ENCODE measurements at places on chromosomes 13 and 19.

- no peak for DNase-seq
Measured at GRCh38 chr13:99322297-99323103, 15.3 kb upstream of the GPR183 start.

- DNase-seq, result no peak
Measured at GRCh38 chr13:96762876-96763275, 231.4 kb downstream of the OXGR1 start.

DNA sequence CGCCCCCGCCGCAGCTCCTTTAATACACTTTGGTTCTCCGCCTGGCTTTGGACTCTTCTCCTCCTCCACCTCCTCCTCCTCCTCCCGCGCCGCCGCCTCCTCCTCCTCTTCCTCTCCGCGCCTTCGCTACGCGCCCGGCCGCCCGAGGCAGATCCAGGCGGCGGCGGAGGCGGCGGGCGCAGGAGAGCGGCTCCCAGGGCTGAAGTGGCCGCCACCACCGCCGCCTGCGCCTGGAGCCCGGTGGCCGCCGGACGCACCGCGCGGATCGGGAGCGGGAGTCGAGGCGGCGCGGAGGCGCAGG lies at the start of gene ZIC2:
TSS of gene ZIC2 (plus strand) at position 50 of the 301 bp plus-strand sequence. CDS start 281 bp downstream, outside the sequence.
- no peak for DNase-seq

DNA sequence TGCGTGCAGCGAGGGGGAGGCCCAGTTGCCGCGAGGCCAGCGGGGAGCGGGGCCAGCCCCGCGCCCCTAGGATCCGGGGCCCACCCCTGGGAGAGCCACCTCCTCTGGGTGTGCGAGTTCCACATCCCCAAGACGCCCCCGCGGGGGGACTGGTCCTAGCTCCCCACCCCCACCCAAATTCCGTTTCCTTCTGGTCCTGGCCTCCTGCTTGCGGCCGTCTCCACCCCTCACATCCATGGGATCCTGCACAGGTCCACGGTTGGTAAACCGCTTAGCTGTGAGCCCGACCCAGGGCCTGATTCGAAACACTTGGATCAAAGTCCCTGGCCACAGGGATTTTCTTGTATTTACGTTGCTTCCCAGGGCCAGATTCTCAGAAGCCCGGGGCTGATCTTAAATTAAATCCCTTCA lies 324 bp upstream of the FBXO17 start:
- DNase-seq, result no peak

GRCh38 chr13:107124129-107124718 lies 556.3 kb upstream of the ARGLU1 start:
- no peak for DNase-seq
